ENCODE measurements at places on chromosomes 13 and 19.

- DNase-seq = no peak
These were observed 54.0 kb downstream of the SPATA13 start for GRCh38 chr13:24214528-24214927.

- no peak for DNase-seq
These were observed 31.1 kb upstream of the AMER2 start for GRCh38 chr13:25203127-25203740.

- DNase-seq = no peak
These were observed 21.9 kb downstream of the GRIN2D start for GRCh38 chr19:48415395-48415794.

DNA sequence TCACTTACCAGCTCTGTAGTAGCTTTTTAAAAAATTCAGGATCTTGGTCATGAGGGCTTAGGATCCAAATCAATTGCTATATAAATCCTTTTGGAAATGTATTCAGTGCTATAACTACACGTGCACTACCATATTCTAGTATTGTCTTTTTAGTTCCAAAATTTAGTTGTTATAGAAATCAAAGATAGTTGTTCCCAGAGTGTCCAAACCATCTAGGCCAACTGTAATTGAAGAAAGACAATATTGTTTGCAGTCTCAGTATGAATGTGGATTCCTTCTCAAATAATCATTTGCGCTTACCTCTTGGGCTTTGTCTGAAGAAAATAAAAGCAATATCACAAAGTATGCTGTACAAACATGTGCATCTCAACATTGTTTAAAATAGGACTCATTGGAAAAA lies 184.1 kb upstream of the EDNRB start:
- no peak for DNase-seq

GRCh38 chr19:4598712-4599111 lies 39.2 kb upstream of the SEMA6B start:
- DNase-seq = no peak

GRCh38 chr19:46975925-46976782 lies 43.5 kb upstream of the NPAS1 start:
- DNase-seq = no peak

Measured in NCI-H1436 treated with DMSO at 0.1 percent for 48 hours (cell line).